ENCODE measurements at places on chromosomes 12 and 14. TPM values are rescaled to one million over a fixed set of nuclear protein-coding genes. Genes with fewer than 3 reads are reported as not detected.

DNA sequence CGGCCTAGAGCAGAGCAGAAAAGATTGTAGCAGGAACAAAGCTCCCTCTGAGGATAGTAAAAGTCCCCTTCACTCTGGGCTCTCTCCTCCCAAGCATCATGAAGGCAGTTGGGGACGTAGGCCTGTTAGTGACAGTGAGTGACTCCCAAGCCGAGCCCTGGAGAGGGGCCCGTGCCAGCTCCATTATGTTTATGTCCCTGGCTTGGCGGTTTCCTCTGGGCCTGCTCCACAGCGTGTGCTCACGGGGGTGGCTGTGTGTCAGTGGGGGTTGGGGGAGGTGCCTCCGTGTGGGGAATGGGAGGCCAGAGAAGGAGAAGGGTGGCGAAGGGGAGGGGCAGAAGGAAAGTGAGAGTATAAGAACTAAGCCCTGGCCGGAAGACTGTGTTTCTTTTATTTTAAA lies 170.0 kb upstream of the VASH1 start:
- DNase-seq = peak; percentile 40

GRCh38 chr12:49251357-49251756 lies 13.5 kb upstream of the TUBA1C start:
- DNase-seq = no peak

The WDR89 gene
- 10.0 TPM for total RNA-seq

DNA sequence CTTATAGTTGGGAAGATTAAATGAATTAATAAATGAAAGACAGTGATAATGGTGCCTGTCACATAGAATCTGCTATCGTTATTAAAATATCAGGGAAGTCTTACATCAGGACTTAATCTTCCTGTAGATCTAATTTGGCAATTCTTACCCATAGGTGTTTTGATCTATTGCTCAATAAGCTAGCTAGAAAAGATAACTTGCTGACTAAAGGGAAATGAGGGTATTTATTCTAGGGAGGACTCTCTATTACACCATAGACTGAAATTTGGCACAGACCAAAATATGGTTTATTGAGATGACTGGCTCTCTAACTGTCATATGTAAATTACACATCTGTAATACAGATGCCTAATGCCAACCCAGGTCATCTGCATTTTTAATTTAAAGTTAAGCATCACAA lies 11.5 kb downstream of the HAL start:
- DNase-seq = no peak

The IPO8 gene
- 184 TPM for total RNA-seq

DNA sequence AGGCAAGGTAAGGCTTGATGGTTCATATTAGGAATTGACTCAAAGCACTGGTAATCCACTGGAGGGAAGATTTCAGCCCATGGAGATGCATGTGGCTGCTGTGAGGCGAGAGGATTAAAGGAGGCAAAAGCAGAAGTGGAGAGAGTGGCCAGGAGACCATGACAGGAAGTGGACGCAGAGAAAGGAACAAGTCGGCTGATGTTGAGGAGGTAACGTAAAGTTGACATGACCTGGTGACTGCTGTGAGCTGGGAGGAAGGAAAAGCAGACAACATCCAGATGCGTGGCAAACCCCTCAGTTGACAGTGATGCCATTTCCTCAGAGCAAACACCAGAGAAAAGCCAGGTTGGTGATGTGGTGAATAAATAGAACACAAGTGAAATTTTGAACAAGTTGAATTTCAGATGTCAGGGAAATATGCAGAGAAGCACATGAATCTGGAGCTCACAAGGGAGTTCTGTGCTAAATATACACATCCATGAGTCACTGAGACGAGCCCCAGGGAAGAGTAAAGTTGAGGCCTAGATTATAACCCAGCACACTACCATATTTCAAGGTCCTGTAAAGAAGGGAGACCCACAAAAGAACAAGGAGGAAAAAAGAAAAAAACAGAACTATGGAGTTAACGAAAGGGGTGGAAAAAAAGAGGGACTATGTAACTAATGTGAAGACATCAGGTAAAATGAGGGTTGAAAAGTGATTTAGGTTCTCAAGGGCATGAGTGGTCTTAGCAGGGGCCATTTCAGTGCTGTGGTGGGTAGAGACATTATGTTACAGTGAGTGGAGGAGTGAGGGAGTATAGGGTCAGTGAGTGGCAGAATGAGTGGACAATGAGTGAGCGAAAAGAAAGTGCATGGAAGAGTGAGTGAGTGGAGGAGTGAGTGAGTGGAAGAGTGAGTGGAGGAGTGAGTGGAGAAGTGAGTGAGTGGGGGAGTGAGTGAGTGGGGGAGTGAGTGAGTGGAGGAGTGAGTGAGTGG lies 61.6 kb upstream of the GZMB start:
- DNase-seq = peak; percentile 37

The ARHGDIB gene
- 74.2 TPM for total RNA-seq

DNA sequence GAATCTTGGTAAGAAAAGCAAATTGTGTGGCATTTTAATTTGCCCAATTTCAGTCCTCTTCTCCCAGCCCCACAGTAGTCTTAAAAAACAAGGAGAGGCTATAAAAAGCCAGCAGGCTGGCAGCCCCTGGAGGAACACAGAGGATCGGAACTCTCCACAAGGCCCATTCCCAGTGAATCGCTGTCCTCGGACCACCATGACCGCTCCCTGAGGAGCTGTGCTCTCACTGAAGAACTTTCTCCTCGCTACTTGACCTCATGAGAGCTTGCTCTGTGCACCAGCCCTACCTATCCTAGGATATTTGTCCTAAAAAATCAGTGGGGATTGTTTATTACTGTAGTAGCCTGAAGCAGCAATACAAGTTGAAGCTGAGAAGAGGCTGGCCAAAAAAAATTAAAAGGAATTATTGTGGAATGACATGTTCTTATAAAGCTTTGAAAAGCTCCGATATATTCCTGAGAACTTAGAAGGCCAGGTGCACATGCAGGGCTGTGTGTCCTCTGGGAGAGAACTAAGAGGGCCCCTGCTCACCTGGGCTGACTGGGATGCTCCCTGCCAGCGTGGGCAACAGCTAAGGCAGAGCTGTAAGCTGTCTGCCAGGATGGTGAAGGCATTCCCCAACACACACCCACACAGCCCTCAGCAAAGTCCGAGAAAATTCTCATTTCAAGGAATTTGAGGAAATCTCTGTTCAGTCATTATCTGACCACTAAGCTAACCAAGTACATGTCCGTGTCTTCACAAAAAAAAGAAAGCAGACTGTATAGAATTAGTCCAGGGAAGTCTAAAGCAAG lies 148.8 kb upstream of the SFSWAP start:
- DNase-seq = no peak

The GPR84 gene
- not detected for total RNA-seq

DNA sequence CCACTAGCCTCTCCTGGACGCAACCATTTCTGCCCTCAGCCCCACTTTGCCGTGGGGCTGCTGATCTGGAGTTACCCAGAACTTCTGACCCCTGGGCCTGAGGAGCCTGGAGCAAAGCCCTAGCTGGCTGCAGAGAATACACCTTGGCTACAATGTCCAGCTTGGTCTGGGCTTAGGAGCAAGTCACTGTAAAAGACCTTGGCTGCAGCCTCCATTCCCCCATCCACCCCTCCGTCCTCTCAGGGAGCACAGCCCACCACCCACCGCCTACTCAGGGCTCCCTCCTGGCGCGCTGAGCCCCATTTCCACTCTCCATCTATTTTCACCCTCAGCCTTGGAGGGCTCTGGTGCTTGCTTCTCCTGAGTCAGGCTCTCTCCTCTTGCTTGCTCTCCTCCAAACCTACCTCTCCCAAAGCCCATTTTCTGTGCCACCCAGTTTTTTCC lies 42.9 kb downstream of the ERH start:
- no peak for DNase-seq

The NYNRIN gene
- 2.9 TPM for total RNA-seq

DNA sequence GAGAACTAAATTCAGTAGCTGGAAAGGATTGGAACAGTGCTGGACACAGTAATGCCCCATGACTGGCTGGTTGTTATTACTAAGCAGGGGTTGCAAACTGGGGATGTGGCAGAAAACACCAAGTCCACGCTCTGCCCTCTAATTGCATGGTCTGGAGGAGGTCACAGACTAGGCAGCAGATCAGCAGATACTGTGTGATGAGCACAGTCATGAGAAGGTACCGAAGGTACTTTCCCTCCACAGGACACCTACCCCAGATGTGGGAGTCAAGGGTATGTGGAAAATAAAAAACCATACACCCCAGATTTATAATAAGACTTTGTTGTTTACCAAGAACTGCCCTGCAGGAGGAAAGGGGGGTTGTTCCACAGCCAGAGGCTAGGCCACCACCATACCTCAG lies 175.3 kb downstream of the PELI2 start:
- no peak for DNase-seq

DNA sequence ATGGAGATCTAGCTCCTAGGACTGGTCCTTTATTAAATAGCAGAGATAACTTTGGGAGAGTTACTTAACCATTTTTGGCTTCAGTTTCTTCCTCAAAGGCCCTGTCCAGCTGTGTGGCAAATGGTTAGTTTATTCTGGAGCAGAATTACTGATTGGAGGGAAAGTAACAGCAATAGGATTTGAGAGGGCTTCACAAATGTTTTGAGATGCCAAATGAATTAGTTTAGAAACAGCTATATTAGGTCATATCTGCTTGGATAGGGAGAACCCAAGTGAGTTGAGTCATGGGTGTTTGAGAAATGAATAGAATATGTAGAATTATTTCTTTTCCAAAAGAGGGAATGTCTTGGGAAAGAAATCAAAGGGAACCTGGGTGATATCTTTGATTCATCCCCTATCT lies 17.5 kb downstream of the RASSF3 start:
- no peak for DNase-seq

The SLC25A21 gene
- not detected for total RNA-seq

The MMP17 gene
- not detected for total RNA-seq

DNA sequence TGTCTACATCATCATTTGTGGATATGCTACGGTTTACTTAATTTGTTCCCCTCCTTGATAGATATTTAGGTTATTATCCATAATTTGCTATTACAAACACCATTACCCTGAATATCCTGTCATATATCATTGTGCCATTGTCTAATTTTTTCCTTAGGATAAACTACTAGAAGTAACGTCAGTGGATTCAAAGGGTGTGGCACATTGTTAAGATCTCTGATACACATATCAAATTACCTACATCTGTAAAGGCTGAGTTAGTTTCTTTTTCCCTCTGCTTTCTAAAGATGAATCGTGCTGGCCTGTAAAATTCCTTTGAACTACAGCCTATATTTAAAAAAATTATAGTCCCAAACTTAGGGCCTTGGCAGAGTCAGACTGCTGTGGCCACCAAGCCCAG lies 53.9 kb upstream of the STRN3 start:
- no peak for DNase-seq

Measured in stomach (tissue), 19 donors.